ENCODE measurements at places on chromosomes 1 and 21.

DNA sequence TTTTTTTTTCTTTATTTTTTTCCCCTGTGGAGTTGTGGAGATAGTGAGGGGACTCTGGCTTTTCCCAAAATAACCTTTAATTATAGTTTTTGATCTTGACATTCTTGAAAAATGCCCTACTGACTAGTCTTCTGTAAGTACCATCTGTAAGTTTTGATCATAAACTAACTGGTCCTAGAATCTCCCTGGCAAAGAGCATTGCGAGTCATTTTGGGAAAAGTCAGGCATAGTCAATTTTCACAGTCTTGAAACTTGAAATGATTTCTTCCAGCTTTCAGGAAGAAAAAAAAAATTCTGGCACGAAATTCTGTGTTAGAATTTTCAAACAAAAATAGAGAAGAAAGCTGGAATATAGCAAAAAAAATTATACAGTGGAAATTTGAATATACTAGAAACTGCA lies 181.2 kb upstream of the SNX7 start:
- DNase-seq, result no peak

DNA sequence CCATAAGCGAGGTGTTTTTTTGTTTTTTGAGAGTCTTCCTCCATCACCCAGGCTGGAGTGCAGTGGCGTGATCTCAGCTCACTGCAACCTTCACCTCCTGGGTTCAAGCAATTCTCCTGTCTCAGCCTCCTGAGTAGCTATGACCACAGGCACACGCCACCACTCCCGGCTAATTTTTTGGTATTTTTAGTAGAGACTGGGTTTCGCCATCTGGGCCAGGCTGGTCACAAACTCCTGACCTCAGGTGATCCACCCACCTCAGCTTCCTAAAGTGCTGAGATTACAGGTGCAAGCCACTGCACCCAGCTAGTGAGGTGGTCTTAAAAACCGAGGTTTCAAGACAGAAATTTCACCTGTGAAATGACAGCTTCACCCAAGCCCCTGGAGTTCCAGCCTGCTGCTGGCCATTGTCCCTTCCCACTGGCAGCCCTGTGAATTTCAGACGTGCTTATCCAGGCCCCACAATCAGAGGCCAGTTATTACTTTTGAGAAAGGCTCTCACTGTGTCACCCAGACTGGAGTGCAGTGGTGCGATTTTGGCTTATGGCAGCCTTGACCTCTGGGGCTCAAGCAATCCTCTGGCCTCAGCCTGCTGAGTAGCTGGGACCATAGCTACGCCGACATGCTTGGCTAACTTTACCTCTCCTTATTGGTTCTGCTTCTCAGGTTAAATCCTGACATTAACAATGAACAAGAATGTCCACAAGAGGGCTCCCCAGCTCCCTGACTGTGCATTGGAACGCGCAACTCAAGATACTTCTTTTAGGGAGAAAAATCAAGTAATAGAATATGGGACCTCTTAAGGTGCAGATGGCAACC lies 19.4 kb downstream of the ENO1 start:
- DNase-seq, result peak; percentile 74

GRCh38 chr1:41811051-41811795 lies 107.5 kb downstream of the HIVEP3 start:
- DNase-seq, result peak; percentile 61

GRCh38 chr1:18836654-18837053 lies 22.8 kb downstream of the TAS1R2 start:
- no peak for DNase-seq

GRCh38 chr1:5745800-5746610 lies 246.2 kb downstream of the NPHP4 start:
- DNase-seq, result peak; percentile 57

- DNase-seq, result no peak
These were observed 48.4 kb upstream of the ZNF326 start for GRCh38 chr1:89946532-89946931.

- DNase-seq, result no peak
These were observed 31.1 kb downstream of the RUNX3 start for GRCh38 chr1:24898909-24899439.

DNA sequence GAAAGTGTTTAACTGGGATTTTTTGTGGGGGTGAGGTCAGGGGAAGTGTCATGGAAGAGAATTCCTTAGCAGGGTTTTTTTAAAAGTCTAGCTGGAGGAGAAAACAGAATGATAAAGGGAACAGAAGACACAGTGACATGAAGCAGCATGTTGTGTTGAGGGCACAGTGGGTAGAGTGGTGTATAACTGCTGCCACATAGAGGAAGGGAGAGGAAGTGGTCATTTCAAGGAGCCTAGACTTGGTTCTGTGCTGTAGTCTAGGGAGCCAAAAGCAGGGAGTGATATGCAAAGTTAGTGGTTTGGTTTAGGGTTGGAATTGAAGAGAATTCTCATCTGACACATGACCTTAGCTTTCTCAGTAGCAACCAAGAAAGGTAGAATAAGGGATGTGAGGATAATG lies 10.2 kb downstream of the EEIG2 start:
- DNase-seq, result peak; percentile 55

DNA sequence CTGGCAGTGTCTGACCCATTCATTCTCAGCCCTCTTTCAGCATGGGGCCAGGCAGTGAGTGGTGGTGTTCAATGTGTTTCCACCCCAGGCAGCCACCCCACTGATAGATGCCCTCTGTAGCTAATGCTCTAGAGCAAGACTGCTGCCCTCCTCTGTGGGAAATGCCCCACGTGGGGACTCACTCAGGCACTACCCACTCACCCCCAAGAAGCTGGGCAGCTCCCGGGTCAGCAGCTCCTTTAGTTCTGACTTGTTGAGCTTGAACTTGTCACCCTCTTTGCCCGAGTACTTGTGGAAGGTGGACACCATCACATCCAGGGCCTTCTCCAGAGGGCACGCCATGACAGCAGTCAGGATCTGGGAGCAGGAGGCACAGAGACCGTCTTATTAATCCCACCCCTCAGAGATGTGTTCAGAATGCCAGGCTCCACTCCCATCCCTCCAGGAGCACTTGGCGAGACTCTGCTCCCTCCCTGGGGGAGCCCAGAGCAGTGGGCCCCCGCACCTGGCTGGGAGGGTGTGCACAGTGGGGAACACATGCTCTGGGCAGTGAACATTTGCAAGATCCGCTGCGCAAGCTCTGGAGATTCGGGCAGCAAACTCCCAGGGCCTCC lies 1.0 kb downstream of the S100A4 start:
- no peak for DNase-seq

- DNase-seq, result no peak
These were observed 9.1 kb downstream of the INAVA start for GRCh38 chr1:200903793-200904192.

- DNase-seq, result no peak
These were observed 440.9 kb downstream of the PRDM2 start for GRCh38 chr1:14140831-14141401.

- no peak for DNase-seq
These were observed 441.1 kb downstream of the SETD4 start for GRCh38 chr21:35619184-35619583.

GRCh38 chr1:65150583-65151263 lies 2.7 kb downstream of the AK4 start:
- DNase-seq, result no peak

DNA sequence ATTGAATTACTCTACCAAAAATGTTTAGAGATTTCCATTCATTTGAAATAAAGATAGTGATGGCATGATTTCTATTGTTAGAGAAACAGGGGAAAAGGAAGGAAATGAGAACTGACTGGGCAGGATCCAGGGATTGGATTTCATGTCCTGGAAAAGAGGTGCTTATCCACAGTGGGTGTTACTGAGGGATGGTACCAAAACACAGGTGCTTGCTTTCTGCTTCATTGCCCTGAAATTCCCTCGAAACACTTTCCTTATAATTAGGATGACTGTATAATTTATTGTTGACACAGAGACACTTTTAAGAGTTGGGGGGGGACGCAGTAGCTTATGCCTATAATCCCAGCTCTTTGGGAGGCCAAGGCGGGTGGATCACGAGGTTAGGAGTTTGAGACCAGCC lies 185.0 kb upstream of the KCNK2 start:
- DNase-seq, result no peak

DNA sequence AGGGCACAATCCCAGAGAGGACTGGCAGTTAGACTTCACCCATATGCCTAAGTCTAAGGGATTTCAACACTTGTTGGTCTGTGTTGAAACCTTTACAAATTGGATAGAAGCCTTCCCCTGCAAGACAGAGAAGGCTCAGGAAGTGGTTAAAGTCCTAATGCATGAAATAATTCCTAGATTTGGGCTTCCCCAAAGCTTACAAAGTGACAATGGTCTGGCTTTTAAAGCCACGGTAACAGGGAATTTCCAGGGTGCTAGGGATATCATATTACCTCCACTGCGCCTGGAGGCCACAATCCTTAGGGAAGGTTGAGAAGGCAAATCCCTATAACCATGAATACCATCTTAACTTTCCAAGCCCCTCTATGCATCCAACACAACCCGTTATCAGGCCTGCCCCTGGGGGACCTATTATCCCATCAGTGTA lies 3.3 kb upstream of the FMO4 start:
- DNase-seq, result no peak

GRCh38 chr1:191025896-191026642 lies 548.4 kb upstream of the BRINP3 start:
- no peak for DNase-seq

- DNase-seq, result no peak
These were observed 1.3 kb downstream of the BRINP3 start for GRCh38 chr1:190476321-190476720.

GRCh38 chr1:97277891-97278654 lies 556.5 kb downstream of the PTBP2 start:
- DNase-seq, result no peak

- DNase-seq, result no peak
These were observed 97.4 kb upstream of the TMPRSS2 start for GRCh38 chr21:41605178-41605933.

GRCh38 chr1:69777971-69778370 lies 210.2 kb downstream of the LRRC7 start:
- DNase-seq, result no peak

GRCh38 chr1:63592536-63593302 lies 492 bp upstream of the PGM1 start:
- DNase-seq, result no peak

- DNase-seq, result no peak
These were observed 81.9 kb upstream of the LBR start for GRCh38 chr1:225509770-225510169.

GRCh38 chr1:103783944-103784377 lies 34.3 kb downstream of the AMY1C start:
- no peak for DNase-seq

GRCh38 chr1:189659731-189660130 lies 817.9 kb downstream of the BRINP3 start:
- DNase-seq, result no peak

GRCh38 chr1:65311760-65312159 lies 2.4 kb downstream of the DNAJC6 start:
- no peak for DNase-seq

DNA sequence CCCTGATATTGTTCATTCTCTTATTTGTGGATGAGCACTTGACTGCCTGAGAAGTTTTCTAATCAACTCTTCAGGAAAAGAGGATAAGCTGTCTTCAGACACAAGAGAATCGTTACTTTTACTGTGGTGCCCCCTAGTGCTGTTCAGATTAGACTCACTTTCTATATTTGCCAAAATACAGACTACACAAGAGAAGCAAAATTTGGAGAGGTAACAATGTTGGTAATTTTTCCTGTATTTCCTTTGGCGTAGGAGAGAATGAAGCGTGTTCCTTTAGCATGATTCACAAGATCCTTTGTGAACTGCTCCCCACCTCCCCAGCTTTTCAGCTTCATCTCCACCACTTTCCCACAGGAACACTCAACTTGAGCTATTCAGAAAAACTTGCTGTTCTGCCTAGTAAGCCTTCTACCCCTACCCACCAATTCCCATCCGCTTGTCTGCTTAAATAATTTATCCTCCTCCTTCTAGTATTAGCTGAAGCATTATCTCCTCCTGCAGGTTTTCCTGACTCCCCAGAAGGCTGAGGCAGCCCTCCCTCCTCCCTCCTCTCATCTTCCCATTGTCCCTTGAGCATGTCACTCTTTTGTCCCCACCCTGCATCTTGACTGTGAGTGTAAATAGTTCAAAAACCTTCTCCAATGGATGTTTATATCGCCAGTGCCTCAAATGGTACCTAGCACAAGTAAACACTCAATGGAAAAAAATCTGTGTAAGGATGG lies 4.5 kb downstream of the TNFSF4 start:
- peak; percentile 34 for DNase-seq

DNA sequence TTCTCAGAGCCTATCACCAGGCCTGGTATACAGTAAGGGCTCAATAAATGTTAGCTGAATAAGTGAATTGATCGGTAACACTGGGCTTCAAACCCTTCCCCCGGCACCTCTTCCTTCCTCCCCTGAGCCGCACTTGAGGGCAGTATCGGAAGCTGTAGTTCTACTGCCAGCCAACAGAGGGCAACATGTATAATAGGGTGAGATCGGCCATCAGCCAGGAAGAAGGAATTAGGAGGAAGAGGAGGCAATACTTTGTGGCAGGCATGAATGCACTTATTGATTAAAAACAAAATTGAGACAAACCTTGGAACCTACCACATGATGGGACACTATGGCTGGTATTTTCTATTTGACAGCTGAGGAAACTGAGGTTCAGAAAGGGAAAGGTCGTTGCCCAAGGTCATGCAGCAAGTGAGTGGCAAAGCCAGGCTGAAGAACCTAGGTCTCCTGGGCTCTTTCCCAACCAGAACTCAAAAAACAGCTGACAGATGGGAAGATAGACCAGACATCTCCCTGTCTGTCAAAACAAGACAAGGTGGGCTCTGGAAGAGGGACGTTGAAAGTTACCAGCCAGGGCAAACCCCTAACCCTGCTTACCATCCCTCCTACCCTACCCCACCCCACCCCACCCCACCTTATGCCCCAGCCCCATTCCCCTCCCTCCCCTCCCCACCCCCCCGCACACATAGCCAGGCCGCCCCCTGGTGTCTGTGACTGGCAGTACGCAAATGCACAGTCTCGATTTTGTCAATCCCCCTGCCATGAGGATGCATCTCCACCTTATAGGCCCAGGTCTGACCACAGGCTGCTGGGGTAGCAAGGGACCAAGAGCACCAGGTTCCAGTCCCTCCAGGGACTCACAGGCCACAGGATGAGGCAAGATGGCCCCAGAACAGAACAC lies 107.3 kb upstream of the RUNX3 start:
- peak; percentile 80 for DNase-seq

GRCh38 chr1:42937836-42938644 lies 20.6 kb downstream of the SLC2A1 start:
- DNase-seq, result peak; percentile 48

- DNase-seq, result no peak
These were observed 1350.0 kb upstream of the ADGRL2 start for GRCh38 chr1:80450711-80451110.

- no peak for DNase-seq
These were observed 36.3 kb upstream of the MYOCOS start for GRCh38 chr1:171585715-171586114.

GRCh38 chr1:67566803-67567377 lies 118.1 kb upstream of the GADD45A start:
- no peak for DNase-seq
